ENCODE measurements at places on chromosomes 1 and 21.

- DNase-seq, result no peak
These were observed 134.8 kb downstream of the AKT3 start for GRCh38 chr1:243715285-243715684.

GRCh38 chr1:13461977-13462376 is 51.7 kb downstream of the PRAMEF20 start:
- no peak for DNase-seq

DNA sequence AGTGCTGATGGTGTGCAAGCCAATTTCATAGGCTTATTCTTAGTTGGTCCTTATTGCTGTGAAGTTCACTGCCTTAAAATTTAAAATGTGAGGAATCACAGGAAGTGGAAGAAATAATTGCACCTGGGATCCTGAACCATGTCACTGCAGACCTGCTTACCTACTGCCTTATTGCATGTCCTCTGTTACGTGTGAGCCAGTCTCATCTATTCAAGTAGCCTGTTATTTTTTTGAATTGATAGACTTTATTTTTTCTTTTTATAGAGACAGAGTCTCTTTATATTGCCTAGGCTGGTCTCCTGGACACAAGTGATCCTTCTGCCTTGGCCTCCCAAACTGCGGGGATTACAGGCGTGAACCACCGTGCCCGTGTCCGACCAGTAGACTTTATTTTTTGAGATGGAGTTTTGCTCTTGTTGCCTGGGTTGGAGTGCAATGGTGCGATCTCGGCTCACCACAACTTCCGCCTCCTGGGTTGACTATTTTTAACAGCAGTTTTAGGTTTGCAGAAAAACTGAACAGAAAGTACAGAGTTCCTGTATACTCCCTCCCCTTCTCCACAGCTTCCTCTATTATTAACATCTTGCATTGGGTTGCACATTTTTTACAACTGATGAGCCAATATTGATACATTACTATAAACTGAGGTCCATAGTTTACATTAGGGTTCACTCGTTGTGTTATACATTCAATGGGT is 14.0 kb upstream of the DISC1 start:
- peak; percentile 32 for DNase-seq

DNA sequence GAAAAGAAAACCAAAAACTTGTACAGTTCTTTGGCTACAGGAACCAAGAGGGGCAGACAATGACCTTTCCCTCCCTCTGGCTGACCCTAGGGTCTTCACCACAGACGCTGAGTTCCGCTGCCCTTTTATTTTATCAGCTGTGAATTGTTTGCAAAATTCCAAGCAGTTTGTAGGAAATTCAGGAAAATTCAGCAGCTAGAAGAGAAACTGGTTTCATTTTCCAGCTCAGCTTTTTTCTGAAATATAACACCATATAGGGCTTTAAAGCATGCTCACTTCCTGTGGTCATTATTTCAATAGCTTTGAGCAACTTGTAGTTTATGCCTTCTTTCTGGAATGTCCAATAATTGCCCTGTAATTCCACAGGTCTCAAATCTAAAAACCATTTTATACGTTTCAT is 5.5 kb upstream of the PIK3R3 start:
- DNase-seq, result no peak

- no peak for DNase-seq
These were observed 154.8 kb downstream of the NFIA start for GRCh38 chr1:61237147-61237546.

- DNase-seq, result no peak
These were observed 26.9 kb upstream of the ESRRG start for GRCh38 chr1:216750031-216750627.

DNA sequence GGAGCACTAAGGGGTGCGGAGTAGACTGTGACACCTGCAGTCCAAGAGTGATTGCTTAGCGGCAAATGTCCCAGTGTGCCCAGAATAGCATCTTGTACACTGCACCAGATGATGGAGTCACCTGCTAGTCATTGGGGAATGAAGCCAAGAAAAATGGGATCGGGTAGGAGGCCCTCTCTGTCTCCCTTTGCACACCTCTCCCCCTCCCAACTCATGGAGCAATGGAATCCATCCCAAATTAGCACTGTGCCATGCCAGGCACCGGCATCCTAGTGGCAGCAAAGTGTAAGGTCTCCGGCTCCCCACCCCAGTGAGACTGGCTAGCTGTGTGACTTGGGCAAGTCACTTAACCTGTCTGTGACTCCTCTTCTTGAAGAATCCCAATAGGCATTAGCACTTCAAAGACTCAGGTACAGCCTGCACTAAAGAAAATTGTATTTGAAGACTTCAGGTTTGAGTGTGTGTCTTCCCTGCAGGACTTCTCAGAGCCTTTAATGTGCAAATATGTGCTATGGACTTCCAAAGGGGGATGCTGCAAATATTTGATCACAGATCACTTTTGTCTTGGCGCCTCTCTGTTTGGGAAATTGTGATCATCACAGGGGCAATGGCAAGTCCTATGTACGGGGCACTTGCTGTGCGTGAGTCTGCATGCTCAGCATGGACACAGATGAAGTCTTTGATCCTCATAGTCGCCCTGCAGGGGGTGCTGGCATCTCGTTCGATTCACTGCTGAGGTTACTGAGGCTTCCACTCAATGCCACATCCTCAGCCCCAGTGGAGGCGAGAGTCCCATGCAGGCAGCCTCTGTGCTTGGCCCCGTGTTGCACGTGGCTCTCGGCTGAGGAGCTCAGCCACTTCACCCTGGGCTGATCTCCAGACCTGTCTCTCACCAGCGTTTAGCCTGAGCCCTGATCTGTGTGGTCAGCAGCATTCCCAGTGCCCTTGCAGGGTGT is 272.9 kb upstream of the C1orf174 start:
- DNase-seq, result no peak
